AG09309 (cell line): ENCODE measurements at places on chromosomes 5 and 9.

DNA sequence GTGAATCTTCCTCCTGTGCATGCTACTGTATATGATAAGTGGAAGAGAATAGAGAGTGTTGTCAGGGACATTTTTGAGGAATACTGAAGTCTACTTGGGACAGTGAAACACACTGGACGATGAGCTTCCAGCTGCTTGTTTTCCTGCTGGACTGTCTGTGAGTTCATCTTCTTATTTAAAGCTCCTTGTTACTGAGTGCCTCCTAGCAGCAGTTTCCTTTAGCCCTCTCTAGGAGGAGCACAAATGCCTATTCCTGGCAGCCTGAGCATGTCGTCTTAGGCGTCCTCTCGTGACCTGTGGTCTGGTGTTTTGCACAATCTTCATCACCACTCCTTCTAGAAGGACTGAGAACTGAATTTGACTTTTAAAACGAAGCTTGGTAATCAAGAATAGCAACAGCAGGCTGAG is 43.8 kb downstream of the ANKRD33B start:
- DNase-seq, result no peak

- DNase-seq, result no peak
Measured at GRCh38 chr9:29511680-29512079, 1938.4 kb upstream of the C9orf72 start.

DNA sequence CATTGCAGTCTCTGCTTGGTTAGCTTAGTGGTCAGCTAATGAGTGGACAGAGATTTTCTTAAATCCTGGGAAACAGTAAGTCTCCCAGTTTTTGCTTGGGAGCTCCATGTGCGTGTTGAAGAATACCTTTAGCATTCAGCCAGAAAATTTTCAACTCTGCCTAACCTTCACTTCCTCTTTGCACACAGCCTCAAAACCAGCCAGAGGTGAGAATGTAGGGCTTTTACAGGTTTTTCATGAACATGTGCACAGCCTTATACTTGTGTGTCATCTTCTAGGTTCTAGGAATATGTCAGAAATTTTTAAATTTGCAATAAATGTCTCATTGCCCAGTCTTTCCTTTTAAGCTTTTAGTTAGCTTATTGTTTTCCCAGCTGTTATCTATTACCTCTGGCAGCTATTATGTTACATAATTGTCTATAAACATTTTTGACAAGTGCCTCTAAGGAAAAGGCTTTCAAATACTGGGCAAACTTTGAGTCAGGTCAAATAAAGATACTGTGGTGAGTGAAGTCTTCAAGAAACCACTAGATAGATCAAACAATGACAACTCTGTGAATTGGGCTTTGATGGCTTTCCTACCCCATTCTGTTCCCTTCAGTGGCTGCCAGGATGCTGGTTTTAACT is 12.7 kb downstream of the ADGRV1 start:
- no peak for DNase-seq

DNA sequence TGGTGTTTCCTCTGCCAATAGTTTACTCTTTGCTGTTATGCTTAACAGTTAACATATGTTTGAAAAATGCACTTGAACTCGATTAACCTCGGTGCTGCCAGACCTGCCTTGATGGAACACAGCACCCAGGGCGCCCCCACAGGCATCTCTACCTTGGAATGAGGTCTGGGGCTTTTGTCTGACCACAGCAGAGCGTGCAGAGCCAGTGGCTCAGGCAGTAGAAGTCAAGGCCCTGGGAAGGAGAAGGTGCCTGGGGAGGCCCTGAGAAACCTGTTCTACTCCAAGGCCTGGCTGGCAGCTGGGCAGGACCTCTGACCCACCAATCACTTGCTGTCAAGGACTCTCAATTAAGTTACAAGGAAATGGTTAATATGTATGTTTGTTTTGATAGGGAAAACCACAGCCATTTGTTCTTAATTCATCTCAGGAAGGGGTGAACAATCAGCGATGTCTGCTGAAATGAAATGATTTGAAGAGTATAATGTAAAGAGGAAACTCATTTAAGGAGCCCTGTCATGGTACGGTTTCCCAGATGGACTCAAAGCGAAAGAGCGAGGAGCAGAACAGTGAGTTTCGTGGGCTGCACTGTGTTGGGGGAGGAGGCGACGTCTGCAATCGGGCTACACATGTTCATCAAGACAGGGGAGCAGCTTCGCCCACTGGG is 21.9 kb downstream of the MACROH2A1 start:
- DNase-seq, result no peak

- no peak for DNase-seq
Measured at GRCh38 chr5:146238973-146239372, 35.6 kb downstream of the RBM27 start.

DNA sequence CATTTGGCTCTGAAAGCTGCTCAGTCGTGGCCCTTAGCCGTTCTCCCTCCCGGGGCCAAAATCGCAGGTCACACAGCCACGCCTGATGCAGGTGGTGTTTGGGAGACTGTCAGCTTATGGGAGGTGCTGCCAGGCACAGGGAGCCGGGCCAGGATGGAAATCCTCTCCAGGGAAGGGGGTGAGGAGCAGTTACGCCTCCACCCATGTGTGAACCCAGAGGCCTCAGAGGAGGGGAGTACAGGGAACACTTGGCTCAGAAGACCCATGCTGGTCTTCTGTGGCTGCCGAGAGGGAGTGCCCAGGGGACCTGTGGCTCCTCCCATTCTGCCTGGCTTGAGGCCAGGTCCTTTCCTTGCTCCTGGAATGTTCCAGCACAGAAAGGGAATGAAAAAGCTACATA is 3.6 kb upstream of the OLFM1 start:
- DNase-seq, result no peak
